ENCODE measurements at places on chromosomes 7 and 10. TPM values are rescaled to one million over a fixed set of nuclear protein-coding genes. Genes with fewer than 3 reads are reported as not detected.
A peak's percentile ranks its signal among the peaks of the same experiment; 100 is the strongest.

- H3K27me3 ChIP-seq: no peaks in the 10 kb centered on the region
- H3K4me3 ChIP-seq: no peak overlapping the region
- no peak for DNase-seq
- H3K36me3 ChIP-seq: no peaks in the 10 kb centered on the region
- H3K27ac ChIP-seq: no peak overlapping the region
- H3K4me1 ChIP-seq: no peaks in the 10 kb centered on the region
Observed at GRCh38 chr10:111491154-111491553, 414.3 kb downstream of the ADRA2A start.

CYP2C19 gene
- not detected for total RNA-seq

DNA sequence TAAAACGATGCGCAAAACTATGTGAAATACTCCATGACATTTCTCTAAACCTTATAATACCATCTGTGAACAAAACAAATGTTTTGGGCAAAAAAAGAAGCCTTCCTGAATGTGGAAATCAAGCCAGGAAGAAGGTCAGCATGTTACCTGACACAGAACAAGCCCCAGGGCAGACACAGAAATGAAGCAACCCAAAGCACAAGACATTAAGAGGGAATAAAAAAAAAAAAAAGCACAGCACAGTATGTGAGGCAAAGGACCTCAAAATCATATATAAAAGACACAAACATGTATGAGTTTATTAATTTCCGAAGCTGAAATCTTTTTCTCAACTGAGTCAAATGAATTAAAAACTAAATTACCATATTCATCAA is 161.8 kb downstream of the SKIDA1 start:
- H3K27me3 ChIP-seq: no peaks in the 10 kb centered on the region
- no peak overlapping the region for H3K27ac ChIP-seq
- no peaks in the 10 kb centered on the region for H3K36me3 ChIP-seq
- DNase-seq: no peak
- peaks cover 2% of the 10 kb centered on the region for H3K4me1 ChIP-seq

DNA sequence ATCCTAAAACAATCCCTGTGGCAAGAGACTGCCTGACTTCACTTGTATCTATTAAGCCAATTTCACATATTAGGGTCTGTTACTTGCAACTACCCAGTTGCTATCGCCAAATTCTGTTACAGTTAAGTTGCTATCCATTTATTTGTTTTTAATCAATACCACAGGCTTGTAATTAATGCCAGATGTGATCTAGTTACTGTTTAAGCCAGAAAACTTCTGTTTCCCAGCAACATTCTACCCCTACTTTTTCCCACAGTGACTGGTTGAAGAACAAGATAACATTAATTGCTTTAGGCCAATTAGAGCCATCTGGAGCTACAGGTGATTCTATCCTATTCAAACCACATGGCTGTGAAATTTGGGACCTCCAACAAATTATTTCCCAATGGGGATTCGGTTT is 131.3 kb downstream of the ALOX5 start:
- no peak overlapping the region for H3K4me3 ChIP-seq
- no peak for DNase-seq
- H3K27ac ChIP-seq: no peak overlapping the region
- H3K4me1 ChIP-seq: peaks cover 12% of the 10 kb centered on the region
- H3K36me3 ChIP-seq: no peaks in the 10 kb centered on the region

DNA sequence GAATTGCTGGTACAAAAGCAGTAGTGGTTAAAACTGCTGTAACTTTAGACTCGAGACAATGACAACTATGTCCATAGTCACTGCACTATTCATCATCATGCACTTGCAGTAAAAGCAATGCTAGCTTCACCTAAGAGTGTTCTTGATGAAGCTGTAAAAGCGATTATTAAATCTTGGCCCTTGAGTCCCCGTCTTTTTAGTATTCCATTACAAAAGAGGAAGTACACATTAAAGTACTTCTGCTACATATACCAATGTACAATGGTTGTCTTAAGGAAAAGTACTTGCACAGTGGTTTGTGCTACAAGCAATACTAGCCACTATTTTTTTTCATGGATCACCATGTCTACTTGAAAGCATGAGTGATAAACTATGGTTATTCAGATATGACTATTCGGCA is 78.3 kb downstream of the ATAD1 start:
- no peaks in the 10 kb centered on the region for H3K4me1 ChIP-seq
- no peak for DNase-seq
- H3K27ac ChIP-seq: no peak overlapping the region
- H3K4me3 ChIP-seq: no peak overlapping the region
- peaks cover 15% of the 10 kb centered on the region for H3K27me3 ChIP-seq

GRCh38 chr10:102119417-102120141 is 589 bp downstream of the LDB1 start:
- H3K36me3 ChIP-seq: peaks cover 4% of the 10 kb centered on the region
- peaks cover 49% of the 10 kb centered on the region for H3K4me1 ChIP-seq
- DNase-seq: peak; percentile 65
- H3K27me3 ChIP-seq: no peaks in the 10 kb centered on the region
- peak overlapping the region; percentile 92 for H3K4me3 ChIP-seq

CYP2C18 gene
- total RNA-seq: not detected

GRCh38 chr10:9234191-9234590 is 1179.7 kb downstream of the GATA3 start:
- peaks cover 48% of the 10 kb centered on the region for H3K27me3 ChIP-seq
- H3K4me1 ChIP-seq: peaks cover 26% of the 10 kb centered on the region
- no peak overlapping the region for H3K4me3 ChIP-seq
- no peaks in the 10 kb centered on the region for H3K36me3 ChIP-seq
- no peak overlapping the region for H3K27ac ChIP-seq

DNA sequence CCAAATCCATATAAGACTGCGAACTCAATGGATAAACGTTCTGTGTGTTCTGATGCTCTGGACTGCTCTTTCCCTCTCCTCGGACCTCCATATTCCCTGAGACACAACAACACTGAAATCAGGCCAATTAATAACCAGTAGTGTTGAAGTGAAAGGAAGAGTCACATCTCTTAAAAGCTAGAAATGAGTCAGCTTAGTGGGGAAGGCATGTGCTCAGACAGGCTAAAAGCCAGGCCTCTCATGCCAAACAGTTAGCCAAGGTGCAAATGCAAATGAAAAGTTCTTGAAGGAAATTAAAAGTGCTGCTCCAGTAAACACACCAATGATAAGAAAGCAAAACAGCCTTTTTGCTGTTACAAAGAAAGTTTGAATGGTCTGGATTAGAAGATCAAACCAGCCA is 29.3 kb downstream of the TNS3 start:
- no peak overlapping the region for H3K4me3 ChIP-seq
- H3K27ac ChIP-seq: no peak overlapping the region
- no peak for DNase-seq
- H3K36me3 ChIP-seq: no peaks in the 10 kb centered on the region
- no peaks in the 10 kb centered on the region for H3K27me3 ChIP-seq

GRCh38 chr7:69272101-69272500 is 326.2 kb upstream of the AUTS2 start:
- peaks cover 4% of the 10 kb centered on the region for H3K27me3 ChIP-seq
- H3K4me1 ChIP-seq: no peaks in the 10 kb centered on the region
- H3K4me3 ChIP-seq: no peak overlapping the region
- H3K27ac ChIP-seq: no peak overlapping the region

TMEM176B gene
- total RNA-seq: not detected

DNA sequence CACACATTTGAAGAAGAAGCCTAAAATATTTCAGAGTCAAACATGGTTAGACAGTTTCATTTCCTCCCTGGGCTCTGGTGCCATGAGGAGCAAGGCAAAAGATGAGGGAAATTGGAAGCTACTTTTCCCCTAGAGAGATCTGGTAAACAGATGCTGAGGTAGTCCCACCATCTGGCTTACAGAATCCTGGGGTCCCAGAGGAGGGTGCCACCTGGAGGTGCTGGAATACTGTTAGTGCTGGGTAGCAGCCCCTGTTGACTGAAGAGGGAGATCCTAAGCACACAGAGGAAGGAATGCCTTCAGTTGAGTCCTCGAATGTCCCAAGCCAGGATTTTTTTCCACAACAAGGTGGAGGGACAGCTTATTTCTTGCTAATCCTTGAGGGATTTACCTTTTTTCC is 160.1 kb downstream of the FZD1 start:
- H3K27ac ChIP-seq: no peak overlapping the region
- H3K4me1 ChIP-seq: no peaks in the 10 kb centered on the region
- no peaks in the 10 kb centered on the region for H3K27me3 ChIP-seq
- DNase-seq: no peak

C7orf33 gene
- not detected for total RNA-seq

DNA sequence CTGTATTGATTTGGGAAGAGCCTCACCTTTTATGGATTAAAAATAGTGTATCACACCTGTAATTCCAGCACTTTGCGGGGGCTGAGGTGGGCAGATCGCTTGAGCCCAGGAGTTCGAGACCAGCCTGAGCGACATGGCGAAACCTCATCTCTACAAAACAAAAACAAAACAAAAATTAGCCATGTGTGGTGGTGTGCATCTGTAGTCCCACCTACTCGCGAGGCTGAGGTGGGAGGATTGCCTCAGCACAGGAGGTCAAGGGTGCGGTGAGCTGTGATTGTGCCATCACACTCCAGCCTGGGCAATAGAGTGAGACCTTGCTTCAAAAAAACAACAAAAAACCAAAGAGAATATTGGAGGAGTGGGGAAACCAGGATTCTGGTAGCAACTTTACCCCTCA is 79.6 kb downstream of the LRMDA start:
- H3K27me3 ChIP-seq: peaks cover 12% of the 10 kb centered on the region
- no peaks in the 10 kb centered on the region for H3K4me1 ChIP-seq
- H3K27ac ChIP-seq: no peak overlapping the region
- H3K4me3 ChIP-seq: no peak overlapping the region
- H3K36me3 ChIP-seq: peaks cover 3% of the 10 kb centered on the region

- no peak overlapping the region for H3K4me3 ChIP-seq
- no peaks in the 10 kb centered on the region for H3K27me3 ChIP-seq
- DNase-seq: no peak
- no peaks in the 10 kb centered on the region for H3K4me1 ChIP-seq
- H3K36me3 ChIP-seq: no peaks in the 10 kb centered on the region
Observed at GRCh38 chr7:95822717-95823116, 50.4 kb downstream of the DYNC1I1 start.

SEMA3C gene
- total RNA-seq: not detected

DNA sequence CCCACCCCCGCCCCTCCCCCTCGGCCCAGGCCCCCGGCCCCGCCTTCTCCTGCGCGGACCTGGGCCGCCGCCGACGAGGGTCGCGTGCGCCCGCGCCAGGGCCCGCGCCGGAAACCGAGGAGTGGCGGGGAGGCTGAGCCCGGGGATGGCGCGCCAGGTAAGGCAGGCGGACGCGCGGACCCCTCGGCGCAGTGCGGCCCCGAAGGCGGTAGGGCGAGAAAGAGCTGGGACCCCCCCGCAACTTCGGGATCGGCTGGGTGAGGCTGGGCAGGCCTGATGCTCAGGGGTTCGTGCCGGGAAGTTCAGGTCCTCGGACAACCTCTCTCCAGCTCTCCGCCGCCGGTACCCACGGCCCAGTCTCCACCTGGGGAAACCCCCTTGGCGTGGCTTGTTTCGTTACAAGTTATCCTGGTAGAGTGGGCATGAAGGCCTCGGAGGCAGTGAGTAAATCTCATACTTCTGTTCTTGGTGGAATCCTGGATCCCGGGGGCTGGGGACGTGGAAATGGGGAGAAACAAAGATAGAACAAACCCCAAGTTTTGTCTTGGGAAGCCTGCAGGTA is 58.4 kb downstream of the ZNF467 start:
- H3K4me3 ChIP-seq: peak overlapping the region; percentile 86
- DNase-seq: no peak
- H3K27me3 ChIP-seq: no peaks in the 10 kb centered on the region
- peaks cover 20% of the 10 kb centered on the region for H3K4me1 ChIP-seq
- peaks cover 5% of the 10 kb centered on the region for H3K36me3 ChIP-seq

DNA sequence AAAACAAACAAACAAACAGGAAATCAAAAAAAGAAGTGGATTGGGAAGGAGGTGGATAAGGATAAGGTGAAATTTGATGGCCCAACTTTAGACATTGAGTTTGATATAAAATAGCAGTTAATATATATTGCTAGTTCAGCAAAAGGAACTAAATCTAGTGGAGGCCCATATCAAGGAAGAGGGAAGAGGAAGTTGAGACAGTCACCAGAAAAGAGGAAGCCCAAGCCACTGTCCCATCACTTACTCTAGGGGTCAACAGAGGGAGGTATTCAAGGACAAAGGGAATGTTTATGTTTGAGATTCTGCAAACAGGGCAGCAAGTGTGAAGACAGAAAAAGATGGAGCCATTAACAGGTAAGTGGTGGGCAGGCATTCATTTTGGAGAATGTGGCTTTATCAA is 3.7 kb downstream of the LAMTOR4 start:
- peaks cover 25% of the 10 kb centered on the region for H3K36me3 ChIP-seq
- DNase-seq: no peak
- H3K4me3 ChIP-seq: no peak overlapping the region
- H3K27ac ChIP-seq: peak overlapping the region; percentile 52
- H3K4me1 ChIP-seq: peaks cover 48% of the 10 kb centered on the region

DNA sequence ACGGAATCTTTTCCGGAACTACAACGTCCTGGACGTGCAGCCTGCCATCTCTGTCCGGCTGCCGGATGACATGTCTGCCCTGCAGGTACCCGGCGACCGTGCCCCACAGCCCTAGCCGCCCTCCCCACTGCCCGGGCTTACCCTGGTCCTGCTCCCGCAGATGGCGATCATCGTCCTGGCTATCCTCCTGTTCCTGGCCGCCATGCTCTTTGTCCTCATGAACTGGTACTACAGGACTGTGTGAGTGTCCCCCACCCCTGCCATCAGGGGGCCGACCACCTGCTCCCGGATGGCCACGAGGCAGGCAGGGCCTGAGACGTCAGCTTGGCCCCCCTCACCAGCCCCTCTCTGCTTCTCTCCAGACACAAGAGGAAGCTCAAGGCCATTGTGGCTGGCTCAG is 38.0 kb upstream of the VSIR start:
- no peaks in the 10 kb centered on the region for H3K36me3 ChIP-seq
- H3K27me3 ChIP-seq: no peaks in the 10 kb centered on the region
- no peaks in the 10 kb centered on the region for H3K4me1 ChIP-seq
- H3K27ac ChIP-seq: no peak overlapping the region

GRCh38 chr10:88332503-88333247 is 250.4 kb downstream of the RNLS start:
- peak overlapping the region; percentile 29 for H3K27ac ChIP-seq
- no peak overlapping the region for H3K4me3 ChIP-seq
- H3K36me3 ChIP-seq: no peaks in the 10 kb centered on the region
- H3K4me1 ChIP-seq: peaks cover 15% of the 10 kb centered on the region
- DNase-seq: no peak

GRCh38 chr10:46515793-46516192 is 40.7 kb downstream of the GPRIN2 start:
- no peaks in the 10 kb centered on the region for H3K36me3 ChIP-seq
- no peaks in the 10 kb centered on the region for H3K4me1 ChIP-seq
- H3K4me3 ChIP-seq: no peak overlapping the region
- no peak for DNase-seq

GRCh38 chr10:35259769-35260397 is 76.4 kb upstream of the CCNY start:
- H3K36me3 ChIP-seq: peaks cover 5% of the 10 kb centered on the region
- H3K27me3 ChIP-seq: no peaks in the 10 kb centered on the region
- H3K27ac ChIP-seq: no peak overlapping the region
- peak; percentile 3 for DNase-seq
- no peak overlapping the region for H3K4me3 ChIP-seq

GRCh38 chr10:110918269-110918642 is 724 bp downstream of the BBIP1 start:
- peaks cover 25% of the 10 kb centered on the region for H3K4me1 ChIP-seq
- no peaks in the 10 kb centered on the region for H3K27me3 ChIP-seq
- peaks cover 7% of the 10 kb centered on the region for H3K36me3 ChIP-seq
- peak overlapping the region; percentile 99 for H3K27ac ChIP-seq
